ENCODE measurements at places on chromosomes 2 and 18.

GRCh38 chr18:71798986-71799673, 745.0 kb downstream of the CBLN2 start:
- no peak for DNase-seq

DNA sequence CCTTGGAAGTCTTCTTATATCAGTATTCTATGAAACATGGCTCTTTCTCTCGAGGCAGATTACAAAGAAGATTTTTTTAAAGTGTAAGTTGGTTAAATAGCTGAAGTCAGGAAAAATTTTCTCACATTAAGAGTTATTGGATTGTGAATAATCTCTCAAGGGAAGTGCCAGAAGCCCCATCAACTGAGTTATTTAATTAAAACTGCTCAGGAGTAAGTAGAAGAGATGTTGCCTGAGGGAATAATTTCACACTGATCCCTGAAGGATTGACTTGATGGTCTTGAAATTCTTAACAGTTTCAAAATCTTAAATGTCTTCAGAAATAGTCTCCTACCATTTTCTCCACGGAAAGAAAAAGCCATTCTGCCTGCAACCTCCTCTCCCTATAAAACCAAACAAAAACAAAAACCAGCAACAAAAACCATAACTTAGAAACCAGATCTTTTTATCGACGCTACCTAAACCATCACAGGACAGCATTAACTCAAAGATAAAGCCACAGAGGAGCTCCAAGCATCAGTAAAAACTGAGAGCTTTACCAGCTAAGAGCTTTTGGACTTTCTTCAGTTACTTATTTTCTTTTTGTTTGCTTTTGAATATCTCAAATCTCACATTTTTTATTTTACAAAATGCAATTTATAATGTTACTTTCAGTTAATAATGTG, 12.9 kb downstream of the CD226 start:
- no peak for DNase-seq

- DNase-seq, result peak; percentile 48
Measured at GRCh38 chr18:63233334-63233733, 86.2 kb downstream of the BCL2 start.

GRCh38 chr2:171846894-171847293, 47.1 kb downstream of the SLC25A12 start:
- DNase-seq, result no peak

- DNase-seq, result no peak
Measured at GRCh38 chr2:142973160-142973821, 95.8 kb downstream of the KYNU start.

- DNase-seq, result no peak
Measured at GRCh38 chr18:38900031-38900430, 1334.4 kb upstream of the CELF4 start.

DNA sequence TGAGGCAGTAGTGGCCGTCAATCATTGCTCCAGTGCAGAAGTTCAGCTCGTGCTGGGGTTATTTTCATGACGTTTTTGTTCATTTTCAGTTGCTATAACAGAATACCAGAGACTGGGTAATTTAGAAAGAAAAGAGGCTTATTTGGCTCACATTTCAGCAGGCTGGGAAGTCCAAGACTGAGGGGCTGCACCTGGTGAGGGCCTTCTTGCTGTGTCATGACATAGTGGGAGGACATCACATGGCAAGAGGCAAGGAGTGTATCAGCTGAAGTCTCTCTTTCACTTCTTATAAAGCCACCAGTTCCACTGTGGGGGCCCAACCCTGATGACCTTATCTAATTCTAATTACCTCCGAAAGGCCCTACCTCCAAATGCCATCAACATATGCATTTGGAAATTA, 58.0 kb upstream of the DPP10 start:
- DNase-seq, result no peak

DNA sequence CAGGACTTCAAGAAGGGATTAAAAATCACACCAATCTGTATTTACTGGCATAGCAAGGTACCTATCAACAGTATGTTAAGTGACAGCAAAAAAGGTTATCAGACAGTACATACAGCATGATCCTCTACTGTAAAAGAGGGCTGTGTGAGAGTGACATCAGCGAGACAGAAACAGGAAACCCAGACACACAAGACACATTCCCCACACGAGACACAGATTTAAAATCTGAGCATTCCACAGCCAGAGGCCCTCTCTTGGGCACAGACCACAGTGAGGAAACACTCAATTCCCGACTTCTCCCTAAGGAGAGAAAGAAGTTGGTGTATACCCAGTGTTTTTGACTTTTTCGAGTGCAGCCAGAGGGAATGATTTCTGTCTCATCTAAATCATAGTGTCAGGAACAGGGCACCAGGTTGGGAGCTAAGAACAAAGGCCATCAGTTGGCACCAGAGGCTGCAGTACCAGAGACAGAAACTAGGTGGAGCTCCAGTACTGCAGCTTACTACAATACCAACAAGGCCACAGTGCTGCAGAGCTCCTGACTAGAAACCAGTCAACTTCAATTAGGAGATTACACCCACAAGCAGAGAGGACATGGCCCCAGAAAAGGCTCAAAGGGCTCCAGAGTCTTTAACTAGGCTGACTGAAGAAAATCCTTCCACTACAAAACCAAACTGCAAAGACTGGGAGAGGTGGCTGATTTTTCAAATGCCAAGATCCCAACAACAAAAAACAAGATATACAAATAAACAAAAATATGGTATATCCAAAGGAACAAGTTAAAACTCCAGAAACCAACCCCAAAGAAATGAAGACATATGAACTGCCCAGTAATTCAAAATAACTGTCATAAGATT, 41.0 kb downstream of the UNC50 start:
- peak; percentile 81 for DNase-seq

- no peak for DNase-seq
Measured at GRCh38 chr2:120433816-120434290, 87.9 kb downstream of the INHBB start.

- DNase-seq, result no peak
Measured at GRCh38 chr2:79090693-79091092, 2.9 kb upstream of the REG1B start.

DNA sequence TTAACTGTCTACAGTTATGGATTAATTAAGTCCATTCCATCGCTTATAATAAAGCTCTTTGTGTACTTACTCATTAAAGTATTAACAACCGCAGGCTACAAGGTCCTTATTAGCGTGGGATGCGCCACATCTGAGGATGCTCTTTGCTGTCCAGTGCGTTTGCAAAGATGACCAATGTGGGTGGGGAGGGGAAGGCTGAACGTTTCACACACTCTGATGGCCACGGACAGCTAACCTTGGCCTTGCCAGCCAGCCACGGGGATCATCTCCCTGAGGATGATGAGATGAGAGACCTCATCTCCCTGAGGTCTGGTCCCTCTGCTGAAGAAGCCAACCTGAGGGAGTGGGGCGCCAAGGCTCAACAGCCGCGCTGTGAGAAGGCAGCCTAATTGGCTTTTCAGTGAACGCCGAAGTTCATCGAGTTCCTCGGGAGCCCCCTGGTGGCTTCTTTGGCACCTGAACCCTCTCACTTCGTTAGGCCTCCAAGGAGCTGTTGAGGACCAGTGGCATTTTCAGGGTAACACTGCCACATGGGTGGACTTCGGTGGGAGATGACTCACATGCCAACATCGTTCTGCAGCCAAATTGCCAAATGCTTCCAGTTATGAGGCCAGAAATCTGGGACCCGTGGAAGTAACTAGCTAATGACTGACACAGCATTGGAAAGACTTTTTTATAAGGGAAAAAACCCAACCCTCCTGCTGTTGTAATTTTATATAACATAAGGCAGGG, 69.3 kb upstream of the SEC11C start:
- DNase-seq, result peak; percentile 85

DNA sequence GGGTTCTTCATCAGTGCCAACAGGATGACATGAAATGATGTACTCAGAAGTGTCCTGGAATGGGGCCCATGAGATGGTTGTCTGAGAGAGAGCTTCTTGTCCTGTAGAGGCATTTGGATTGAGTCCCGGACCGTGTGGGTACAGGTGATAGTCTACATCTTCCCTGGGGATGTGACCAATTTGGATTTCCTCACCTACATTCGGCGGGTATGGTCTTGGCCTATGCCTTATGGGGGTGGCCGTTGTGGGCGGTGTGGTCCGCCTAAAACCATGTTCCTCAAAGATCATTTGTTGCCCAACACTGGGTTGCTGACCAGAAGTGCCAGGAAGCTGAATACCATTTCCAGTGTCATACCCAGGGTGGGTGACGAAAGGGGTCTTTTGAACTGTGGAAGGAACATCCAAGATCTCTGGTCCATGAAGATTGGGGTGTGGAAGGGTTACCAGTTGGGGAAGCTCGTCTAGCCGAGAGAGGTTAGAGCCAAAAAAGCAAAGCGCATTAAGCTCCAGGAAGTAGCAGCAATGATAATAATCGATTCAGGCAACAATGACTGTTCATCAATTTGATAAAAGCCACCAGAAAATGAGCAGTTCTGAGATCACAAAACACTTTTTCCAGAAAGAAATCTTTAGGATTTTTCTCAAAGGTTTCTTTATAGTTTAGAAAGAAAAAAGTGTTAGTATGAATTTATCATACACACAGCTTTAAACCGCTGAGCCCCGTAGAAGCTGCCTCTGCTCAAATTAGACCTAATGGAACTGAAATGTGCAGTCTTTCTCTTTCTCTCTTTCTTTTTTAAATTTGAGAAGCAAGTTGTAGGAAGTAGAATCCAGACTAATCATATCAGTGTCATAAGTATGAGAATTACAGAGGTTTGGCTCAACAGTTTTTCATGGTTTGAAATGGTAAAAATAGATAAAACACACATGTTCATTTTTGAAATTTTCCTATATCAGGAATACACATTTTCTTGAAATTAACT, 60.3 kb downstream of the ATIC start:
- DNase-seq, result no peak

GRCh38 chr2:15797231-15797938, 143.0 kb upstream of the MYCN start:
- no peak for DNase-seq

GRCh38 chr2:99698896-99699295, 209.1 kb upstream of the REV1 start:
- DNase-seq, result no peak

DNA sequence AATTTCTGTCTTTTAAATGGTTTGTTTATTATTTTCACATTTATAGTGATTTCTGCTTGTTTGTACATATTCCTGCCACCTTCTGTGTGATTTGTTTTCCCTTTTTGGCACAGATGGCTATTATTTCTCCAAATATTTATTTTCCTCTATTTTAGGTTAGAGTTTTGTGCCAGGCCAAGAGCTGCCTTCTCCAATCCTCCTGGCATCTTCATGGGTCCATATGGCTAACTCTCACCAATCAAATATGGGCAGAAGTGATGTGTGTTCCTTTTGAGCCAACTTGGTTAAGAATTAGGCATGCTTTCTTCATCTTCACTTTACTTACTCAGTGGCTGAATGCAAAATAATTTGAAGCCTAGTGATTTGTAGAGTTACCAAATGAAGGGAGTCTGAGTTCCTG, 697.1 kb upstream of the CELF4 start:
- DNase-seq, result no peak

DNA sequence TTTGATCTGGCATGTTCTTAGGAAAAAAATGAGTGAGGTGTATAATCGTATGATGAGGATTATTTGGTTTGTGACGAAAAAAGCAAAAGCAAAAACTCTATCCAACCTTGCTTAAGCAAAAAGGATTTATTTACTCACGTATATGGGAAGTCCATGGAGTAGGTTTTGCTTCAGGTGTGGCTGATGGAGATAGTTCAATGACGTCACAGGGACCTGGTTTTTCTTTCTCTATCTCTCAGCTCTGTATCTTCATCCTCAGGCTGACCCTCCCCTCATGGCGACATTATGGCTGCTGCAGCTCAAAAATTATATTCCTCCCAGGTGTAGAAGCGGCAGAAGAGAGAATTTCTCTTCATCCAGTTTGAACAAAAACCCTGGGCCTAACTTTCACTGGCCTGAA, 8.9 kb downstream of the TMSB10 start:
- DNase-seq, result no peak

- DNase-seq, result no peak
Measured at GRCh38 chr18:68843473-68844089, 45.7 kb downstream of the CCDC102B start.

- DNase-seq, result no peak
Measured at GRCh38 chr18:28013066-28013465, 163.9 kb downstream of the CDH2 start.

GRCh38 chr2:175463589-175464310, 282.2 kb upstream of the ATP5MC3 start:
- DNase-seq, result no peak

- DNase-seq, result no peak
Measured at GRCh38 chr18:27780061-27780745, 396.7 kb downstream of the CDH2 start.

- DNase-seq, result no peak
Measured at GRCh38 chr18:32469691-32470459, 807 bp downstream of the GAREM1 start.

DNA sequence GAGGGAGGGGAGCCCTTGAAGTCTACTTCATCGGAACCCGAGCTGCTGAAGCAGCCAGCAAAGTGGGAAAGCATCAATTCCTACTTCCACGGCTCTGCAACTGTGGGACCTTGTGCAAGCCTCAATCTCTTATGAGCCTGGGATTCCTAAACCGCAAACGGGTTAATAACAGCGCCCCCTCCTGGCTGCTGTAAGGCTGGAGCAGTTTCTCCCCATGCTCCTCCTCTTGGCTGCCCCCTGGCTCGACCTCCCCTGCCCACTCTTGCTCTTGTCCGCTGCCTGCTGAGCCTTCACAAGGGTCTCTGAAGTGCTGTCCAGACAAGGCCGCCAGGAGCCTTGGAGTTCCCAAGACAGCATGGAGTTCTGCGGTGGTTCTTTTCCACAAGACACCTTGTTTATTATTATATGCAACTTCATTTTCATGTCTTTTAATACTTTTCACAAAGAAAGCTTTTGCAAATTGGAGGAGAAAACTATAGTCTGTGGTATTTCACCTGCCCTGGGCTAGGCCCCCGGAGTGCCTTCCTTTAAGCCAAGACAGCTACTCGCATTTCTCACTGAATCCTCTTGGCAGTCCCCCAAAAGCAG, 157.2 kb downstream of the DDX1 start:
- peak; percentile 22 for DNase-seq

GRCh38 chr2:198188982-198189381, 384.6 kb downstream of the PLCL1 start:
- no peak for DNase-seq

DNA sequence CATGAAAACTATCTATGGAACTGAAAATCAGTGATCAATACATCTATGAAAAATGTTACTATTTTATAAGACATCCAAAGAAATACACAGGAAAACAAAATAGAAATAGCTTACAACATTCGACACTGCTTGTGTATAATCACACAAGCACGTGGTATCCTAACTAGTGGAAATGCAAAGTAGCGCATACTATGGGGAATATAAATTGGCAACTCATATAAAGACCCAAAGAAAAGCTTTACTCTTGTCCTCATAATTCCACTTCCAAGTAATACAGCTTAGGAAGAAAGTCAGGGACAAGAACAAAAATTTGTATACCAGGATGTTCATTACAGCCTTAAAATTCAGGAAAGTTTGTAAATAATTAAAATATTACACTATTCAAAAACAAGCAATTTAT, 384.6 kb downstream of the NRXN1 start:
- no peak for DNase-seq

All from stimulated activated naive CD8-positive, alpha-beta T cell treated with anti-CD3 and anti-CD28 coated beads, Interleukin-15, Interleukin-2, amounts not matched to agents 100 U/mL and 50 U/mL, for 24 hours (primary cell).